ENCODE measurements at places on chromosomes 2 and 18.

DNA sequence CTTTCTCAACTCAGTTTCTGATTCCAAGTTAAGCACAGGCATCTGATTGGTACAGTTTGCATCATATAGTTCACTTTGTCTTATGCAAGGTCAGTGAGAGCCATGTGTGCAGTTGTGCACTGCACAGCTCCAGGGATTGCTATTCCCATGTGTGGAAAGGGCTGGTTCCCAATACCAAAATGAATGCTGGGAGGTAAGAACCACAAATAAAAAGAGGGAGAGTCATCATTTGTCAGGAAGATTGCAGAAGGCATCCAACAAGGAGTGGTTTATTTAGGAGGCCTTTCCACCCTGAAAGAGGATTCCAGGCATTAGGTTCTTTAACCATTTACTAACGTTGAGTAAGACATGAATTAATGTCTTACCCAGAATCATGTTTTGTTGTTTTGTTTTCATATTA lies 141.2 kb upstream of the ST6GAL2 start:
- DNase-seq = no peak

GRCh38 chr2:112259509-112260294 lies 4.9 kb upstream of the ZC3H8 start:
- peak; percentile 82 for DNase-seq

DNA sequence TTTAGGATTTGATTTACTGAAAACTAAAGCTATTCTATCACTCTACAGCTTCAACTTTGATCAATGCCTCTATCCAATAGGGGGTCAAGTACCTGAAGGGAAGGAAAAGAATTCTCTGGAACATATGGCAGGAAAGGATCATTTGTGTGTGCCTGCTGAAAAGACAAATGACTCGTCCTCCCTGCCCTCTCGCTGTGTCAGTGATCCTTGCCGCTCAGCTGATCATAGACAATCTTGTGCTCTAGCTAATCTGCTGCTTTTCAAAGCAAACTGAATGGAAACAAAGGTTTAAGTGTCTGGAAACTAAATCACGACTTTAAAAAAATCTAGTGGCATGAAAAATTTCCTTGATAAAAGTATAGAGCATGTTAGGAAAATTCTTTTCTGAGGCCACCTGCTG lies 75.6 kb upstream of the CPO start:
- DNase-seq = no peak

DNA sequence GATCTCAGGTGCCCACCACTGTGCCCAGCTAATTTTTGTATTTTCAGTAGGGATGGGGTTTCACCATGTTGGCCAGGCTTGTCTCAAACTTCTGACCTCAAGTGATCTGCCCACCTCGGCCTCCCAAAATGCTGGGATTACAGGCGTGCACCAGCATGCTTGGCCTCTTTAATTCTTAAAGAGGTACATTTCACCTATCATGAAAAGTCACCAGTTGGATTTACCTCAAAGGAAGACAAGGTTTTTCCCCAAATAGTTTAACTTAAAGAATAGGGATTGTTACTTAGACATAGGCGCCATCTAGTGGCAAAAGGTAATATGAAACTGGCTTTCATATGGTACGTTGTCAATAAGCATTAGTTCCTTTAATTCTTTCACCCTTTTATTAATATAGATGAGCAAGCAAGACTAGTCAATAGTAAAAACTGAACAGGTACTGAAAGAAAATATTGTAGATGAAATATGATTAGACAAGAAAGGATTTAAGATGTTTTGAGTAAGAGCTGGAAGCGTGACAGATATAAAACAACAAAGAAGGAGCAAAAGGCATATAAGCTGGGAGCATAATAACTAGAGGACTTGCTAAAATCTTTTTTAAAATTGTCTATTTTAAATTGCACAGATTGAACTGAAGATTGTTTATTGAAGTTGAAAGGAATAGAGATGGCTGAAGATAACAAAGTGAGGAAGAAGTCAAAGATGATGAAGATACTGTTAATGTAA lies 35.0 kb upstream of the PSMD14 start:
- peak; percentile 78 for DNase-seq
